ENCODE measurements at places on chromosomes 3 and 15.

GRCh38 chr3:176974279-176974678, 223.0 kb downstream of the TBL1XR1 start:
- no peak for DNase-seq

- DNase-seq, result no peak
Measured at GRCh38 chr15:34266751-34267150, 41.9 kb downstream of the EMC4 start.

GRCh38 chr15:76979996-76980520, 14.9 kb upstream of the PSTPIP1 start:
- no peak for DNase-seq

GRCh38 chr3:73866846-73867245, 242.1 kb upstream of the PDZRN3 start:
- DNase-seq, result no peak

DNA sequence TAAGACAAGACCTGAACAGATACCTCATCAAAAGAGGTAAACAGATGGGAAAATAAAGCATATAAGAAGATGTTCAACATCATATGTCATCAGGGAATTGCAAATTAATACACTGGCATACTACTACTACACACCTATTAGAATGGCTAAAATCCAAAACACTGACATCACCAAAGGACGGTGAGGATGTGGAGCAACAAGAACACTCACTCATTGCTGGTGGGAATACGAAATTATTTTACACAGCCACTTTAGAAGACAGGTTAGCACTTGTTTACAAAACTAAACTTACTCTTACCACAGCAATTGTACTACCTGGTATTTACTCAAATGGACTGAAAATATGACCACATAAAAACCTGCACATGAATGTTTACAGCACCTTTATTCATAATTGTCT, 119.6 kb downstream of the GSK3B start:
- no peak for DNase-seq

DNA sequence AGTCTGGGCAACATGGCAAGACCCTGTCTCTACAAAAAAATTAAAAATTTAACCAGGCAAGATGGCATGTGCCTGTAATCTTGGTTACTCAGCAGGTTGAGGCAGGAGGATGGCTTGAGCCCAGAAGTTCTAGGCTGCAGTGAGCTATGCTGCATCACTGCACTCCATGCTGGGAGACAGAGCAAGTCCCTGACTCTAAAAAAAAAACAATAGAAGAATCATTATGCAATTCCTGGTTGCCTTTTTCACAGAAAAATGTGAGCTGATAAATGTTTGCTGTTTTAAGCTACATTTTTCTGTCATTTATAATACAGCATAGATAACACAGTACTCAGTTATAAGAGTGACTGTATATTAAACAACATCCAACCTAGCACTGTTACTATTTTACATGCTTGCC, 148.8 kb downstream of the SCAPER start:
- no peak for DNase-seq

GRCh38 chr3:76570436-76571057, 469.4 kb upstream of the ROBO2 start:
- DNase-seq, result no peak

DNA sequence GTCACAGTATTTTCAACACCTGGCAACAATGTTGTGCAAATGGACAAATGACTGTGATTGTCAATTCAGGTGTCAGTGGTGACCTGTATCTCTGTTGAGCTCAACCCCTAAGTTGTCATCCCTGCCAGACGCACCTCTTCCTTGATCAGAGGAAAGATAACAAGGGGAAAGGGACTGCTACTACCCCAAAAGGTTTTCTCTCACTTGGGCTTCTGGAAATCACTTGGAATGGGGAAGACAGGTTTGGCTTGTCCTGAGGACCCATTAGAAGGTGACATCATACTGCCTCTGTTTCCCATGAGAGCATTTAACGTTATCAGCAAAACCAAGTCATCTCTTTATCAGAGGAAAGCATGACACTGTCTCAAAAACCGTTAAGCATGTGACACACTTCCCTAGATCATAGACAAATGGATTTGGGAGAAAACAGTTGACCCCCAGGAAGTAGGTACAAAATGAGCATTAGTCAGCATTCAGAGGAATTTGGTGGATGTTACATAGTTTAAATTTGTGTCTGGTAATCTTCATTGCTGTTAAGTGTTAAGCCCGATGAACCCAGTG, 769.5 kb downstream of the GRM7 start:
- no peak for DNase-seq

DNA sequence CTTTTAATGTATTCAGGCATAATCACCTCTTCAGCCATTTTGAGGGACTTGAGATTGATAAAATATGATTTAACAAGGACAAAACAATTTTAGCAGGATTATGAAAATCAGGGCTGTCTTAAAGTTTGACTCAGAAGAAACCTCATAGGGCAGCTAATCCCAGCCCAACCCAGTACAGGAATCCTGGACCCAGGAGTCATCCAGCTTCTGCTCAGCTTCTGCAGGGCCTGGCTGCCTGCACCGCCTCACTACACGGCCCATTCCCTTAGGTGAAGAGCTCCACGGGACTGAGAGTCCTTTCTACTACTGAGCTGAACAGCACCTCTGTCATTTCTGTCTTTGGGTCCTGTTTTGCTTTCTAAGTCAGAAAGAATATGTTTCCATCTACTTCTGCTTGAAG, 37.5 kb downstream of the ARHGAP31 start:
- DNase-seq, result no peak

- DNase-seq, result no peak
Measured at GRCh38 chr15:35477312-35478262, 68.4 kb downstream of the DPH6 start.

- no peak for DNase-seq
Measured at GRCh38 chr3:3165241-3165640, 14.2 kb downstream of the CRBN start.

- no peak for DNase-seq
Measured at GRCh38 chr3:65376426-65376825, 662.3 kb downstream of the MAGI1 start.

DNA sequence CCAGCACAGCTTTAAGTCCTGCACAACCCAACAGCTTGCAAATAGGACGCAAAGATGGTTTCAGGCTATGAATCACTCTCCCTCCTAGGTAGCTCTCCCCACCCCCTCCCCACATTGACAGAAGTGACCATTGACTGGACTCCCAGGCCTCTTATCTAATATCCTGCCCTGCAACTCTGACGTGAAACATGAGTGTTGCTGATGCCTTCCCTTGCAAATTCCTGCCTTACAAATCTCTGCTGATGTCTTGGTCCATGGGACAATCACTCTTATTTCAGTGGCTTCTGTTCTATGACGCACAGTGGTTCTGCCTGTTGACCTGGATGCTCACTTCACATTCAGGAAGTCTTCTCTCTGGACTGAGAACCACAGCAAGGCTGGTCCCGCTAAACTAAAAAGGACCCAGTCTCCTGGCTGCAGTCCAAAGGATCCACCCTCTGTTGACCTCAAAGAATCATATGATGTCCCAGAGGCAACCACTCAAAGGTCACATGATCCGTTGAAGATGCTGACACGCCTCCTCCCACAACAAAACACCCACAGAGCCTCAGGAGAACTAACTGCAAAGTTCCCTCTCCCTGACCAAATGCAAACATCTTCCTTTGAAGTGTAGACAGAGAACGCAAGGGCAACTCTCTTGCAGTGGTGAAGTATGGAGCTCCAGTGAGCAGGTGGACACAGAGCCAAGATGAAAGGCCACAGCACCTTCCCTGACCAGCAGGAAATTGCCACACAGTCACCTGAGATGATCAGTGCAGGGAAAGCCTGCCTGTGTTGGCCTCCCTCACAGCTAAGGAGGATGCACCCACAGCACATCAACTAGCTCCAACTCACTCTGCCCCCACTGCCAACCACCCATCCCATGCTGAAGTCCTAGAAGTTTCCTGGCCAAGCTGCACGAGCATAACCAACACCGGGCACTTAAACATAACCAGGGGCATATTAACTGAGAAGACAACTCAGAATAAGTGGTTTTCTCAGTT, 112.3 kb downstream of the ADAMTS17 start:
- DNase-seq, result no peak

DNA sequence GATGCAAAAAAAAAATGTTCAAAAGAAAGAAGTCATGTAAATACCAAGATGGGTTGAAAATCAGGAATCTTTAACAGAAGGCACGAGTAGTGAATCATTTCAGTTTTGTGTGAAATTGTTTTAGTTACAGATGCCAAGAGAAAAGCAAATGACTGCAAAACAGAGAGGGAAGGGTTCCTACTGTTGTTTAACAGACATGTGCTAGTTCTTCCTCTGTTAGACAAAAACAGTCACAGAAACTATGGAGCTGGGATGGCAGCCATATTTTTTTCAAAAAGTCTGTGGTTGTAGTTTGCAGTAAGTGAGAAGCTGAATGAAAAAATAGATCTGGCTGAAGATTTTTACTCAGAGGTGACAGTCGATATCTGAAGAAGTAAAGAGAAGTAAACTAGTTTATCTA, 511.9 kb downstream of the ZIC1 start:
- no peak for DNase-seq

GRCh38 chr3:147372525-147373027, 33.8 kb downstream of the ZIC4 start:
- DNase-seq, result no peak

GRCh38 chr3:182606905-182607504, 186.3 kb upstream of the ATP11B start:
- DNase-seq, result no peak

GRCh38 chr15:64009241-64009640, 37.0 kb downstream of the DAPK2 start:
- DNase-seq, result no peak

- no peak for DNase-seq
Measured at GRCh38 chr3:155382396-155383042, 89.0 kb upstream of the STRIT1 start.

Measured in SK-N-MC (cell line).